ENCODE measurements at places on chromosomes 12 and 14. TPM values are rescaled to one million over a fixed set of nuclear protein-coding genes. Genes with fewer than 3 reads are reported as not detected.

GRCh38 chr12:15928346-15928745, 17.2 kb downstream of the DERA start:
- H3K27me3 ChIP-seq = no peaks in the 10 kb centered on the region
- no peak overlapping the region for H3K4me3 ChIP-seq
- no peak overlapping the region for H3K27ac ChIP-seq
- no peaks in the 10 kb centered on the region for H3K4me1 ChIP-seq
- no peak for DNase-seq
- no peaks in the 10 kb centered on the region for H3K36me3 ChIP-seq

- H3K4me1 ChIP-seq = no peaks in the 10 kb centered on the region
- no peaks in the 10 kb centered on the region for H3K36me3 ChIP-seq
- H3K27me3 ChIP-seq = no peaks in the 10 kb centered on the region
- H3K4me3 ChIP-seq = no peak overlapping the region
- no peak overlapping the region for H3K27ac ChIP-seq
These were observed 795.5 kb downstream of the C12orf50 start for GRCh38 chr12:87233671-87234070.

Gene LRRC9
- total RNA-seq = 0.39 TPM

Gene RND1
- 9.5 TPM for total RNA-seq

DNA sequence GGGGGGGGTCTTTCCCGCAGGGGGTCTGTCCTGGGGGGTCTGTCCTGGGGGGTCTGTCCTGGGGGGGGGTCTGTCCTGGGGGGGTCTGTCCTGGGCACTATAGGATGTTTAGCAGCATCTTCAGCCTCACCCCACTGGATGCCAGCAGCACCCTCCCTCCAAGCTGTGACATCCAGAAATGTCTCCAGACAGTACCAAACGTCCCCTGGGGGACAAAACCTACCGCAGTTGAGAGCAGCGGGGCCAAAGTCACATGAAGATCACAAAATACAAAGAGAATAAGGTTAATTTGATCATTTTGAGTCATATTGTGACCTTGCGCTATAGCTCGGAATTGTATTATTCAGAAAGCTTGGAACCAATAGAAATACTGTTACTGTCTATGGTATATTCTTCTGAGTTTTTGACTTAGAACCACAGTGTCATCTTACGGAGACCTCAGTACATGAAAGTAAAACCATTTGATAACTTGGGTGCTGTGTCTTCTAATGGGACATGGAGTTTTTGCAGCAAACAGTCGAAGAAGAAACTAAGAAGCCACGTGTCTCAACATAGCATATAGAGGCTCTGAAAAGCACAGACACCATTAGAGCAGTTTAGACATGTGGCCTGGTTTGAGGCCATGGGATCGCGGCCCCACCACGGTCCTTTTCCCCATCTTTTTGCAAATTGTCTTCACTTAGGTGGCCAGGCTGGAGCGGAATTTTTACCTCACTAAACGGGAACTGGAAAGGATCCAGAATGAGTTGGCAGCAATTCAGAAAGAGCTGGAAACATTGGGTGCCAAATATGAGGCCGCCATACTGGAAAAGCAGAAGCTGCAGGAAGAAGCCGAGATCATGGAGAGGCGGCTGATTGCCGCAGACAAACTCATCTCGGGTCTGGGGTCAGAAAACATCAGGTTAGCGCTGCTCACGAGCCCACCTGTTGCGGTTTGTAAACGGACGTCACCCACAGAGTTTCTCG, 59.9 kb downstream of the CCDC92 start:
- no peaks in the 10 kb centered on the region for H3K4me1 ChIP-seq
- peak overlapping the region; percentile 54 for H3K4me3 ChIP-seq
- H3K27ac ChIP-seq = no peak overlapping the region
- H3K36me3 ChIP-seq = peaks cover 8% of the 10 kb centered on the region
- H3K27me3 ChIP-seq = no peaks in the 10 kb centered on the region
- no peak for DNase-seq

- H3K4me3 ChIP-seq = no peak overlapping the region
- H3K4me1 ChIP-seq = peaks cover 6% of the 10 kb centered on the region
- H3K27ac ChIP-seq = no peak overlapping the region
- no peaks in the 10 kb centered on the region for H3K36me3 ChIP-seq
- no peak for DNase-seq
These were observed 697 bp upstream of the GRIP1 start for GRCh38 chr12:66679461-66680084.
